ENCODE measurements at places on chromosomes 2 and 18. TPM values are rescaled to one million over a fixed set of nuclear protein-coding genes. Genes with fewer than 3 reads are reported as not detected.

GRCh38 chr2:132438691-132439090 is 22.1 kb downstream of the GPR39 start:
- no peaks in the 10 kb centered on the region for H3K4me1 ChIP-seq
- no peak overlapping the region for H3K4me3 ChIP-seq
- no peaks in the 10 kb centered on the region for H3K36me3 ChIP-seq

DNA sequence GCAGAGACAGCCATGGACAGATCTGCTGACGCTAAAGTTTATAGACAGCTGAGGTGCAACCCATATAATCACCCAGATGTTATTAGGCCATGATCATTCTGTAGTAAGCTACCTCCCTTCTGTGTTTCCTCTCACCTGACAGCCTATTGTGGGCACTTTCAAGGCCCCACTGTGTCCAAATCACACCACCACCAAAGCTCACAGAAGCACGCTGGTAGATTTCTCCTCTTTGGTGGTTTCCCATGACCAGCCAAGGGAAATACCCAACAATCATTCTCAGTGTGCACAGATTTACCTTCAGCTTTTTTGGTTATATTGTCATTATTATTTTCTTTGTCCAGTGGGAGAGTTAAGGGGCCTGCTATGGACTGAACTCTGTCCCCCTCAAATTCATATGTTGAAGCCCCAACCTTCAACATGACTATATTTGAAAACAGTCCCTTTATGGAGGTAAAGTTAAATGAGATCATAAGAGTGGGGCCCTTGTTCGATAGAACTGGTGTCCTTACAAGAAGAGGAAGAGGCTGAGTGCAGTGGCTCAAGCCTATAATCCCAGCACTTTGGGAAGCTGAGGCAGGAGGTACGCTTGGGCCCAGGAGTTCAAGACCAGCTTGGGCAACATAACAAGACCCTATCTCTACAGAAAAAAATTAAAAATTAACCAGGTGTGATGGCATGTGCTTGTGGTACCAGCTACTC is 74.0 kb upstream of the MSH6 start:
- peak overlapping the region; percentile 91 for H3K27ac ChIP-seq
- no peaks in the 10 kb centered on the region for H3K36me3 ChIP-seq
- H3K27me3 ChIP-seq = no peaks in the 10 kb centered on the region
- DNase-seq = no peak
- peak overlapping the region; percentile 41 for H3K4me3 ChIP-seq

- H3K27me3 ChIP-seq = no peaks in the 10 kb centered on the region
- no peak overlapping the region for H3K27ac ChIP-seq
- H3K4me3 ChIP-seq = no peak overlapping the region
Observed at GRCh38 chr2:1237783-1238182, 175.5 kb upstream of the TPO start.

DNA sequence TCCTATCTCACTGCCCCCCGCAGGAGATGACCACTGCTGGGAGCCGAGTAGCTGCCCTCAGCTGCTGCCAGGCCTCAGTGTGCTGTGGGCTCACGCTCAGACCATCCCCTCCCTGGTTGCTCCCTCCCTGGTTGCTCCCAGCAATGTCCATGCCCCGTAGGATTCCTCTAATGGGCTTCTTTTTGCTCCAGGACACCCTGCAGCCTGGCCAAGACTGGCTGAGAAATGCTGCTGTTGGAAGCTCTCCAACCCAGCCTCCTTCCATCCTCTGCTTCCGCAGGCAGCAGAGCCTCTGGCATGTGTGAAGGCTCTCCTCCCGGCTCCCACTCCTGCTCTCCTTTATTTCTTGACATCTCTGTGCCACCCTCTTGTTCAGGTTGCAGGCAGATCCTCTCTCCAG is 48.6 kb downstream of the SOX11 start:
- H3K36me3 ChIP-seq = no peaks in the 10 kb centered on the region
- no peaks in the 10 kb centered on the region for H3K4me1 ChIP-seq
- no peak overlapping the region for H3K27ac ChIP-seq
- no peaks in the 10 kb centered on the region for H3K27me3 ChIP-seq

DNA sequence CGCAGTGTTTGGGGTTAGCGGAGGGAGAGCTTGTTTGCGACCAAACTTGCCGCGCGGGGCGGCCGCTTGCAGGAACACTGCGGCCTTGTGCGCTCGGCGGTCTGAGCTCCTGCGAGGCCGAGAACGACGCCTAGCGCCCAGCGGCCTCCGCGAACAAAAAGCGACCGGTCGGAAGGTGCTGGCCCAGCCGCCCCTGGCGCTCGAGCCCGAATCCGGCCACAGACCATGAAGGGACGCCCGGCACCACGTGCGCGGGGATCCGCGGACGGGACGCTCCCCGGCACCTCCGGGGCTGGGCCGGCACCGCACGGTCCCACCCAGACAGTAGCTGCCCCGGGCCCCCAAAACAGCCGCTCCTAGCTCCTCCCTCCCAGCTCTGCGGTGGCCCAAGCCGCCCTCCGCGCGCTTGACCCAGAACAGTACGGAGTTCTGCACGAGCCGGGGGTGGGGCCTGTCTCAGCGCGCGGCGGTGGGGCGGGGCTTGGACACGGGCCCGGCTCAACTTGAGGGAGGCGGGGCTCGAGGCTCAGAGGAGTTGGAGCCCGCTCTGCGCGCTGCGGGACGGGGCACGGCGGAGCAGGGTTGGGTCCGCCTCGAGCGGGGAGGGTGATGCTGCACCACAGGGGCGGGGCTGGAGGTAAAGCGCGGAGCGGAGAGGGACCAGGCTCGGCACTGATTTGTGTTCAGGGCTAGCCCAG is 664 bp upstream of the IMPA2 start:
- H3K4me3 ChIP-seq = peak overlapping the region; percentile 85
- no peaks in the 10 kb centered on the region for H3K36me3 ChIP-seq

- H3K27me3 ChIP-seq = no peaks in the 10 kb centered on the region
- peaks cover 41% of the 10 kb centered on the region for H3K4me1 ChIP-seq
- H3K4me3 ChIP-seq = no peak overlapping the region
- peak overlapping the region; percentile 71 for H3K27ac ChIP-seq
Observed at GRCh38 chr2:69781321-69782248, 39.7 kb downstream of the ANXA4 start.

GNAL gene
- 0.22 TPM for total RNA-seq
